ENCODE measurements at places on chromosomes 3 and 15. TPM values are rescaled to one million over a fixed set of nuclear protein-coding genes. Genes with fewer than 3 reads are reported as not detected.

The MEGF11 gene
- total RNA-seq = 0.62 TPM

The SAMD7 gene
- total RNA-seq = not detected

The NLGN1 gene
- not detected for total RNA-seq

The CPA3 gene
- total RNA-seq = not detected

The TOP2B gene
- 58.7 TPM for total RNA-seq

The GATA2 gene
- total RNA-seq = 5.3 TPM

The PP2D1 gene
- not detected for total RNA-seq

The TRANK1 gene
- 2.2 TPM for total RNA-seq

The CNTN4 gene
- total RNA-seq = not detected

The MYRIP gene
- not detected for total RNA-seq

The TRH gene
- not detected for total RNA-seq

The TMCO5A gene
- total RNA-seq = not detected

The ARL6IP5 gene
- 91.7 TPM for total RNA-seq

The MASP1 gene
- not detected for total RNA-seq

The PAQR9 gene
- total RNA-seq = 3.1 TPM

The GRM2 gene
- total RNA-seq = not detected

The MYO5C gene
- 7.8 TPM for total RNA-seq

The C3orf49 gene
- not detected for total RNA-seq

The ARGFX gene
- not detected for total RNA-seq

The OR5K2 gene
- not detected for total RNA-seq

The SST gene
- not detected for total RNA-seq

The P2RY12 gene
- total RNA-seq = not detected

The NPHP3 gene
- total RNA-seq = 11.0 TPM

All from A549 treated with GW870086 at 1 μM for 4 hours (cell line).